ENCODE measurements at places on chromosomes 1 and 21. TPM values are rescaled to one million over a fixed set of nuclear protein-coding genes. Genes with fewer than 3 reads are reported as not detected.
A peak's percentile ranks its signal among the peaks of the same experiment; 100 is the strongest.

DNA sequence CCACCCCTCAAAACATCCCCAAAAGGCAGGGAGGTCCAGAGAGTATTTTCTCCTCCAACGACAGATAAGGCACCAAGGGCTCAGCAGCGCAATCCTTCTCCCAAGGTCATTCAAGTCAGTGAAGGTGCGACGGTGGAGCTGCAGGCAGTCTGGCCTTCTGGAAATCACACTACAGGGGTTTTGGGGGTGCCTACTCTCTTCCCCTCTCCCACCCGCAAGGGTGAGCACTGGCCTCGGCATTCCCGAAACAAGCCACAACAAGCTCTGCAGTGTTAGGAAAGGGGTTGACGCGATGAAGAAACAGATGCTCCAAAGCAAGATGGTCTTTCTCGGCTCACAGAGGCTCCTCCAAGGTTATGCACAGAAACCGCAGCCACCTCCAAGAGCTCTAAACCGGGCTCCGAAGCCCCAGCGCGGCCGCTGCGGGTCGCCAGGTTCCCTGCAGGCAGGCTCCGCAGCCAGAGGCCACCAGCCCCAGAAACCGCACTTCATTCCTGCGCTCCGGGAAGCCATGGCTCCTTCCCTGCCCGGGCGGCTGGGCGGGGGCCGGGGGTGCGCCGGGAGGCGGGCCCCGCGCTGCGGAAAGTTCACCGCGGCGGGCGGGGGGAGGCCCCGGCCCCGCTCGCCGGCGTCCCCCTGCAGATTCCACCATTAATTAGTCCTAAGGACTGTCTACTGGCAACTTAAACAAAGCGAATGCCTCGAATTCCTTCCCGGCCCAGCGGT lies 1.1 kb downstream of the LUZP1 start:
- ATAC-seq: peak; percentile 30

GRCh38 chr1:216521477-216521876 lies 98.2 kb upstream of the USH2A start:
- no peak for ATAC-seq

DNA sequence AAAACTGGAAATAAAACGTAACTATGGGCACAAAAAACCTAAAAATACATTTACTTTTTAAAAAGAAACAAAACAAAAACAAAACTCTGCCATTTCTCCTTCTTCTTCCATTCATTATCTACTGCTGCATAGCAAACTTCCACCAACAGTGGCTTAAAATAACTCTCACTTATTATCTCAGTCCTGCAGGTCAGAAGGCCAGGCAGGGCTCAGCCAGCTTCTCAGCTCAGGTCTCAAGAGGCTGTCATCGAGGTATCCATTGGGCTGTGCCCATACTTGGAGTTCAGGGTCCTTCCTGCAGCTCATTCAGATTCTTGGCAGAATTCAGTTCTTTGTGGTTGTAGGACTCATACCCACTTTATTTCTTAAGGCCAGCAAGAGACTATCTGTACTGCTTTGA lies 352.7 kb upstream of the PLD5 start:
- no peak for ATAC-seq

- peak; percentile 59 for ATAC-seq
Observed at GRCh38 chr1:155940482-155940992, 901 bp upstream of the RXFP4 start.

The EXO5 gene
- 3.0 TPM for total RNA-seq
